ENCODE measurements at places on chromosomes 13 and 19.
A peak's percentile ranks its signal among the peaks of the same experiment; 100 is the strongest.

DNA sequence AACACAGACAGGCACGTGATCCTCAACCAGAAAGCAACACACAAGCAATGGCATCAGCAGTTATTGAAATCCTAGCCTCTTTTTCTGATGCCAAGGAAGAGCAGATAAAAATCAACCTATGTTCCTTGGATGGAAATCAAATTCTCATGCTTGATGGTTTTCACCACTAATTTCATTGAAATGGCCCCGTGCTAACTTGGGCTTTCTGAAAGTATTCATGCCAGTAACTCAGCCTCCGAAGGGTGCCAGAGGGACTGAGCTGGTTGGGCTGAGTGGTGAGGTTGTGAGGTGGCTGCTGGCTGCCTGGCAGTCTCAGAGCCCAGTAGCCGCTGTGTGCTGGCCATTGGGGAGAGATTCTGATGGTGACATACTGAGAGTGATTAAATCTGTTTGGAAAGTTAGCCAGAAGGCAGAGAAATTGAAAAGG lies 309.3 kb downstream of the DCT start:
- no peak for DNase-seq

- no peak for DNase-seq
Measured at GRCh38 chr13:86447479-86447878, 648.3 kb upstream of the SLITRK6 start.

DNA sequence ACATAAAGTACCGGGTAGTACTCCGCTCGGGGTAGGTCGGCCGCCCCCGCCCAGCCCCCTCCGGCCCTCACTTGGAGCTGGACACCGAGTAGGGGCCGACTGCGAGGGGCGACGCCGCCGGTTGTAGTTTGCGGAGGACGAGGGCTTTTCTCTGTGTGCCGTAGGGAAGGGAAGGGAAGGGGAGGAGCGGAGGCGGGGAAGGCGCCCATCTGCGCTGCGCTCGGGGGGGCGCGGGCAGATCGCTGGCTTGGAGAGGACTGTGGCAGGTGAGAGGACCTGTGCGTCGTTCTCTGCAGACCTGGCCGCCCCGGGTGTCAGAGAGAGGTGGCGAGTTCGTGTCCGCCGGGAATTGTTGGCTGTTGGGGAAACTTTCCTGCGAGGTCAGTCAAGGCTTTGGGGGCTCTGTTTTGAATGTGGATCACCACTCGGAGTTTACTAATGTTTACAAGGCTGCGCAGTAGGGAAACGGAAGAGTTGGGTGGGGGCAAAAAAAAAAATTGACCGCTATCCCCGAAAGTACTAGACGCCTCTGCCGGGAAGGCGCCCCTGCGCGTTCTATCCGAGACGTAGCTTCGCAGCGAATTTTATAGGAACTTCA lies 1.4 kb downstream of the ING1 start:
- DNase-seq = peak; percentile 65

DNA sequence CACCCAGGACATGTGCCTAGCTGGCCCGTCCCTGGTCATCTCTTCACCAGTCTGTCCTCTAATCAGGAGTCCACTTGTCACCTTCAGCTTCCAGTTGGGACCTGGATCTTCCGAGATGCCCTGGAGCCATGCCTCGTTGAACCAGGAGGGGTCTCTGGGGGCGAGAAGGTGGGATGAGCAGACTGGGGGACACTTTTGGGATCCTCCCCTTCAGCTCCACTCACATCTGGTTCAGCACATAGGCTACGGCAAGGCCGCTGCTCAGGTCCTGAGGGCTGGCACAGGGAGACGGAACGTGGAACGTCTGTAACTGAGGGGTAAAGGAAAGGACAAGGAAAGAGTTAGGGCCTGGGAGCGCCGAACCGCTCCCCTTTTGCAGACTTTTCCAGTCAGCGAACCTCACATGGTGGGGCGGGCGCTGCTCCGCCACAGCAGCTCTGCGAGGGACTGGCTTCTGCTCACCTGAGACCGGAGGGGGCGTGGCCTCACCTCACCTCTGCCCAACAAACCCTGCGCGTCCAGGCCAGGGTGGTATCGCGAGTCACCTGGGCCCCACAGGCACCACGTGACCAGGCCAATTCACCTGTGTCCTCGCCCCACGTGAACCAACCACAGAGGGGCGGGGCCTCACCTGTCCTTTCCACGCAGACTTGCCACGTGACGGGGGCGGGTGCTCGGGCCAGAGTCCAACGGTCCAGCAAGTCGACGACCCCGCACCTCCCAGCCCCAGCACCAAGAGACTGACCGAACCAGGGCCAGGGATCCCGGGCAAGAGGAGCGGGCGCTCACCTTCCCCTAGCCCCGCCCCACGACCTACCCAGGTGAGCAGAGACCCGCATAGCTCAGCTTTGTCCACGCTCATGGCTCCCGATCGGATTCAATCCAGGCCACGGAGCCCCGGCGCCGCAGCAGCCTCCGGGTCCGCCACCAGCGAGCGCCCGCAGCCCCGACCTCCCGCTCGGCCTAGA lies at the start of gene HOOK2:
HOOK2 (minus strand) TSS at position 965 of the 968 bp plus-strand sequence; CDS start at position 862, 103 bp downstream.
- DNase-seq = no peak

- DNase-seq = no peak
Measured at GRCh38 chr19:35913589-35913988, 5.5 kb upstream of the TYROBP start.
